ENCODE measurements at places on chromosomes 1 and 21.

- DNase-seq = no peak
Observed at GRCh38 chr1:237760951-237761350, 129.8 kb downstream of the ZP4 start.

GRCh38 chr1:89974696-89975470 lies 20.0 kb upstream of the ZNF326 start:
- DNase-seq = no peak

DNA sequence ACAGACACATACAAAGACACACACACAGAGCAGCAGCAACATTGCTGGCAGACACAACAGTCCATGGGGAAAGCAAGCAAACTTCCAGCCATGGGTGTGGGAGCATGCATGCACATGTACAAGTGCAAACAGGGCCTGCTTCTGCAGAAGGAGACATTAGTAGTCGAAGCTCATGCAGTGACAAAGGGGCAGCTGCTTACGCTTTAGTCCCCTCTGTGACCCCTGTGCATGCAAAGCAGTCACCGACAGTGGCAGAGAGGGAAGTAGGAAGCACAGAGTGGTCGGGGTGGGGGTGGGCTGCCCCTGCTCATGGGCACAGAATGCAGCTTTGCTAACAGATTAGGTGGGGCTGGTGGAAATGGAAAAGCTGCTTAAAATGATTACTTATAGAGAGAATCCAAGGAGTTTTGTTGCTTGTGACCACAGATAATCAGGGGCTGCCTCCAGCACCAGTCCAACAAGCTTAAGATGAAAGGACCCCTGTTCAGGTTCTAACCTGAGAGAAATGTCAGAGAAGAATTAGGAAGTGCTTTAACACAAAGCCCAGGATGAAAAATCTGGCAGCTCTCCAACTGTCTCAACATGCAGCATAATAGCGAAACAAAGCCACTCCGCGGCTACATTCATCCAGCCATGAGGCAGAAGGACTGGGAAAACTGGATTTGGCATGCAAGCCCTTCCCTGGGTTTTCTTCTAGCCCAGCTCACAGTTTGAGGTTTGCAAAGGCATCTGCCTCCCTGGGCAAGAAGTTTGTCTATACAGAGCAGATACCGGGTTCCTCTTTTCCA lies 378.9 kb downstream of the KCNH1 start:
- no peak for DNase-seq

DNA sequence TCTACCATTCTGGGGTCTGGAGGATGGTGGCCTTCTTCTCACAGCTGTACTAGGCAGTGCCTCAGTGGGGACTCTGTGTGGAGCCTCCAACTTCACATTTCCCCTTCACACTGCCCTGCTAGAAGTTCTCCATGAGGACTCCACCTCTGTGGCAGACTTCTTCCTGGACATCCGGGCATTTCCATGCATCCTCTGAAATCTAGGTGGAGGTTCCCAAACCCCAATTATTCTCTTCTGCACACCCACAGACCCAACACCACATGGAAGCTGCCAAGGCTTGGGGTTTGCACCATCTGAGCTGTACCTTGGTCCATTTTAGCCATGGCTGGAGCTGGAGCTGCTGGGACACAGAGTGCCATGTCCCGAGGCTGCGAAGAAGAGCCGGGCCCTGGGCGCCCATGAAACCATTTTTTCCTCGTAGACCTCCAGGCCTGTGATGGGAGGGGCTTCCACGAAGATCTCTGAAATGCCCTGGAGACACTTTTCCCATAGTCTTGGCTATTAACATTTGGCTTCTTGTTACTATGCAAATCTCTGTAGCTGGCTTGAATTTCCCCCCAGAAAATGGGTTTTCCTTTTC lies 170.5 kb downstream of the FOXD2 start:
- DNase-seq = no peak

DNA sequence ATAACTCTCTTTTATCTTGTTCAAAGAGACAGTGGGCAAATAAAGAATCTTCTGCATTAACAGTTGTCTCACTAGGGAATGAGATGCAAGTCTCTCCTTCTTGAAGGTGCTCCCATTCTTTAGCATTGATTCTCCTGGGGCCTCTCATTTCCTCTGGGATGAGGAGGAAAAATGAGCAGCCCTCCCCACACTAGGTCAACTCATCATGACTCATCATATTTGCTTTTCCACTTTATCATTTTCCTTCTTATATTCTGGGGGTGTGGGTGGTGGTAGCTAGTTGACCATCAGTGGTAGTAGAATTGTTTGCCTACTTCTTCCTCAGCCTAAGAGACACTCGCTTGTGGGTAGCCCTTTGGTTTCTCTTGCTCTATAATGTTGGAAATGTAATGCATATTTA lies 182.0 kb upstream of the C1orf87 start:
- no peak for DNase-seq

- DNase-seq = no peak
Observed at GRCh38 chr21:26179501-26179900, 8.9 kb upstream of the APP start.

GRCh38 chr1:56235909-56236510 lies 343.4 kb downstream of the PLPP3 start:
- DNase-seq = no peak

DNA sequence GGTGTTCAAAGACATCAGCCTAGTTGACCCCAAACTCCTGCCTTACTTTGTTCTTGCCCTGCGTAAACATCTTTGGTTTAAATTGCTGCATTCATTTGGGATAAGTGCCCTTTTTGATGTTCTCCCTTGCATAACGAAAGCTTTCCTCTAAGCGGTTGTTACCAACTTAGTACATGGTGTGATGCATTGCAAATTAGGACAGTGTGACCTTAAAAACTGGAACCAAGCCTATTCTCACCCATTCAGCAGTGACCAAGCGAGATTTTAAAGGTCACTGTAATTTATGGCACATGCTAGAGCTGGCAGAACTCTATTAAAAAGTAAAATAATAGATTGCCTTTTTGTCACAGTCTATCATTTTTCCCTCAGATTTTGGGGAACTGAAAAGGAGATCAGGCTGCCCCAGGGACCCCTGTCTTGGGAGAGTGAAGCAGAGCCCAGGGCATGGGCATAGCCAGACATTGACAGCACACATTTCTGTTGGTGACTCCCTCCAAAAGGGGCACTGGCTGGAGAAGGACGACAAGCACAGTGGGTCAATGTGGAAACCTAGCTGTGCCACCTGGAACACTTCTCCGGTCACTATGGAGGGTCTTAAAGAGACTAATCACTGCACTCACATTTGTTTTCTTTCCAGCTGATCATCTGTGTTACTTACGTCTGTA lies 63.9 kb downstream of the KCNK1 start:
- no peak for DNase-seq

DNA sequence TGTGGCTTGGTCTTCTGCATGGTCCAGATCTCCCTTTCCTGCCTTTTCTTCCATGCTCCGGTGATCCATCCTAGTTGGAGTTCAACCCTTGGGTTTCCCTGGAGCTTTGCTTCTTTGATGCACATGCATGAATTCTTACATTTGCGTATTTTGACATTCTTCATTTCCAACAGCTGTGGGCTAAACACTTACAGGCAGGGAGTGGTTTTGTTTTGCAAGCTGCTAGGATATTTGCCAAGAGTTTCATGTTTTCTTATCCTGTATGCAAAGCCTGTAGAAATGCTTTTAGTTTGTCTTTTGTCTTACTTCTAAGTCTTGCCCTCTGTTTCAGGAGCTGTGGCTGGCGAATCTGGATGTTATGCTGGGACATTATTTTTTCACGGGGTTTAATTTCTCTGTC lies 90.3 kb upstream of the PAXBP1 start:
- DNase-seq = no peak

DNA sequence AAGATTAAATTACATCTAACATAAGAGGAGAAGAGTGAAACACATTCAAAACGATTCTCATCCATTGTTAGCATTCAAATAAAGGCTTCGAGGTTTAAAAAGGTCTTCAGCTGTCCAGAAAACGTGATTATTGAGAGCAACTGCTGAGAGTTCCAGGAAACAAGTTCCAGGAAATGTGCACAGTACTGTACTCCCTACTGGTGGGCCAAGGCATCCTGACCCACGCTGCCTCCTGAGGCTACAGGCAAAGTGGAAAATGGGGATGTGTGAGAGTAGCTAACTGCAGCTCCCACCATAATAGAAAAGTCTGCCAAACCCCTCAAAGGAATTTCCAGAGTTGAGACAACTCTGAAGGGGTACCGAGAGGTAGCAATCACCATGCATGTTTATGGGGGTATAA lies 2.0 kb downstream of the VAV3 start:
- no peak for DNase-seq

GRCh38 chr1:177741476-177741875 lies 228.4 kb downstream of the SEC16B start:
- no peak for DNase-seq

- no peak for DNase-seq
Observed at GRCh38 chr21:28342212-28342810, 650.4 kb downstream of the LTN1 start.

DNA sequence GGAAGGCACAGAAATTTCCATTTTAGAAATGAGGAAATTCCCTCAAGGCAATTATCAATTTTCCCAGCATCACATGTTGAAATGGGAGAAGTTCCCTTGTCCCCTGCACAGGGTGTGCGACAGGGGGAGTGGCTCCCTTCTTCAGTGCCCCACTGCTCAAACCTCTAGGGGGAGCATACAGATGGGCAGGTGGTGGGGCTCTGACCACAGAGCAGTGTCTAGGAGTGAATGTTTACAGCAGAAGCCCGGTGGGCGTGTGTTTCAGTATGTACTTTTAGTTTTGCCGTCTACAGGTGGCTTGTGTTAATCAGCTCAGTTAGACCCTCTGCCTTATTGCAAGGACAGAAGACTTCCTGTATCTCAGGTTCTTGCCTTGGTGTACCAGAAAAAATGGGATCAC lies 493.7 kb upstream of the PLXNA2 start:
- DNase-seq = no peak

GRCh38 chr21:36129219-36129618 lies 5.7 kb upstream of the CBR3 start:
- no peak for DNase-seq

GRCh38 chr1:180849031-180849775 lies 63.5 kb upstream of the KIAA1614 start:
- DNase-seq = no peak

- DNase-seq = no peak
Observed at GRCh38 chr1:243921111-243921510, 71.1 kb upstream of the AKT3 start.

- no peak for DNase-seq
Observed at GRCh38 chr1:46084553-46085451, 47.6 kb downstream of the PIK3R3 start.

DNA sequence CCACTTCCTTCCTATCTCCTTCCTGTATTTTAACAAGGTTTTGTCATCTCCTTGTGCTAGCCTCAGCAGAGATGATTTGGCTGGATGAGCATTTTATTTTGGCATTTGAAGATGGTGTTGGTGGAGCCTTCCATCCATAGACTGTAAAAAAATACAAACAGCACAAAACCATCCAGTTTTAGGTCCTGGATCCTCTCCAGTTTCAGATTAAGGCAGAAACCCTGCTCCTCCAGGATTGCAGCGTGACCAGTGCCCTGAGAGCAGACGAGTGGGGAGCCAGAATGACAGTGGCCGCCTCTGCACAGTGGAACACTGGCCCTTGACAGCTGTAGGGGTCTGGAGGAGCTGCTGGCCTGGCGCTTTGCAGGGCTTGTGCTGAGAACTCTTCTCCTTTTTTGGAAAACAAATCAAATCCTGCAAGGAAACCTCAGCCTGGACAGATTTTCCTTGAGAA lies 72.2 kb upstream of the GADD45A start:
- no peak for DNase-seq

DNA sequence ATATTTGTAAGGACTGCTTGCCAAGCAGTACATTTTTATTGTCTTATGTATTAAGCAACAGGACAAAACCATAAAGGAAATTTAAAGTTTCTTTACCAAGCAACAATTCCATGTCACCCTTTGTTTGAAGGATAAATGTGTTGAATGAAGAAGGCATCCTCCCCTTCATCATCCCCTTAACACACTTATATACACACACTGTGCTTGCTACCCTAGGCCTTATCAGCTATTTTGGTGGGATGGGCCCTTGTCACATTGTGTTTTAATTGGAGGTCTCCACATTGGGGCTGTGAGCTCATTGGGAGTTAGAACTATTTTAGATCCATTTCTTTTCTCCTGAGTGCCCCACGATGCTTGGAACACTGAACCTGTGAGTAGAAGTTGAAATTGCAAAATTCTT lies 1.9 kb downstream of the VANGL1 start:
- no peak for DNase-seq

GRCh38 chr1:231695439-231696255 lies 69.1 kb downstream of the DISC1 start:
- no peak for DNase-seq

DNA sequence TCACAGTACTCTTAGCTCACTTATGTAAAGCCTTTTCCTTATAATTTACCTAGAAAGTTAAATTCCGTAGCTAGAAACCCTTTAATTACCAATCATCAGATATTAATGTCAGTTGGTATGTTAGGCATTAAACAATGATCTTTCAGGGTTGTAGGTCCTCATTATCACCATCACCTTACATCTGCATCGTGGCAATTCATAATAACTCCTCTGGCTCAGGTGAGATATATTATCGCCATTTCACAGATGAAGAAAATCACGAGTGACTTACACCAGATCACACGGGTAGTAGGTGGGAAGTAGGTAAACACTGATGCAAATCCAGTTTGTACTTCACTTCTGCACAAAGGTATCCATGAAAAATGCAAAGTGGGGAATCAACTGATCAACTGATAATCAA lies 639 bp downstream of the NUP133 start:
- DNase-seq = no peak

GRCh38 chr21:43935711-43936110 lies 70.7 kb downstream of the AGPAT3 start:
- DNase-seq = no peak

- no peak for DNase-seq
Observed at GRCh38 chr21:41337515-41337914, 20.9 kb downstream of the FAM3B start.

- DNase-seq = no peak
Observed at GRCh38 chr21:46028573-46029091, 47.1 kb downstream of the COL6A1 start.

DNA sequence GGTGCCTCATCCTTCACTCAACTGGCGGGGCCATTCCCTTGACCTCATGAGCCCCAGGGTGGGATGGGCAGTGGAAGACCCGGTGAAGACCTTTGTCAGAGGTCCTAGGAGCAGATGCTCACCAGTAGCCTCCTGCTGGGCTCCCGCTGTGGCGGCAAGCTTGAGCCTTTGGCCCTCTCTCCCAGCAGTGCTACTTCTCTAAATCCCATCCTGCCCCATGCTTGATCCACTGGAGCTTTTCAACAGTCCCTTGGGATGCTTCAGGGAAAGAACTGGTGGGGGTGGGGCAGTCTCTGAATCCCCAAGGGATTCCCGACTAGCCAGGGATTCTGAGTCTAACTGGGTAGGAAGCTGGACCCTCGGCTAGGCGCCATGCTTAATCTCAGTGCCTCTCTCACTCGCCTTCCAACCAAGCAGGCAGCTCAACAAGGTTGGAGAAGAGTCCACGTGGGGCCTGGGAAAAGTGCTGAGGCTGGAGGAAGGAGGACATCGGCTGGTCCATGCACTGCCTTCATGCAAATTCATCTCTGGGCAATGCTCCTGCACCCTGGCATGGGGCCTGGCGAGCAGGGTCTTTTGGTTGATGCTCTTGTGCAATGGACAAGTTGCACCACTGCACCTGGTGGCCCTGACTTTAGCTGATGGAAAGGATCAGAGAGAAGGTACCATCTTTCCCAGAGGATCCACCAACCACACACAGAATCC lies 190.3 kb downstream of the GRIK3 start:
- no peak for DNase-seq

All from stimulated activated CD8-positive, alpha-beta memory T cell treated with anti-CD3 and anti-CD28 coated beads, Interleukin-2, amount 100 ng/mL, for 1 hour (primary cell).